Dorsolateral prefrontal cortex (tissue), 122 donors: ENCODE measurements at places on chromosomes 6 and 20.

- DNase-seq: peak; percentile 70
Measured at GRCh38 chr6:37624606-37625574, 72.8 kb downstream of the MDGA1 start.

- no peak for DNase-seq
Measured at GRCh38 chr6:111771094-111771432, 102.2 kb downstream of the FYN start.

DNA sequence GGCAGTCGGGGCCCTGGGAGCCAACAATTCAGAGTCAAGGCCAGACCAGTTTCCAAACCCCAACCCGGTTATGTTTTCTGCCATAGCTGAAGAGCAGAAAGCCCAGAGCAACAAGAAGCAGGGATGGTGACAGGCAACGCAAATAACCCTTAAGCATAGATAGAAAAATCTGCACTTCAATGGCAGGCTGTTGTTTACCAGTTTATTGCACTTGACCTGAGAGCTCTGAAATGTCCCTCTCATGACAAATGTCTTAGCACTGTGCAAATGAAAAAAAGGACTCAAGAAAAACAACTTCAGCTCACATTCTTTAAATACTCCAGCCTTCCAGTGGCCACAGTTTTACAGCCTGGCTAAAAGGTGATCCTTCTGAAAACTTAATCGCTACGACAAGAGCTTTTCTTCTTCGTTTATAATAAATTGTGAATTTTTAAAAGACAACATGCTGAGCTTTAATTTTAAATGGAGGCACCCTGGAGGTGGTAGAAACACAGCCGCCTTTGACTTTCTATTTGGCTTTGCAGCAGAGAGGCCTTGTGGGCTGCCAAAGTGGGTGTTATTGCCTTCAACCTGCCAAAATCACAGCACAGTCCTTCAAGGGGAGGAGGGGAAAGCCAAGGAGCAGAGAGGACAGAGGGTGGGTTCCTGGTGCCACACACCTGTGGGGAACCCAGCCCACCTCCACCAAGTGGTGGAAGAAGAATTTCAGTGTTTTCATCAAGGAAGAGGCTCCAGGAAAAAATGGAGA is 289.5 kb upstream of the CDYL start:
- no peak for DNase-seq

- DNase-seq: no peak
Measured at GRCh38 chr6:12645941-12646340, 70.6 kb upstream of the PHACTR1 start.

- DNase-seq: no peak
Measured at GRCh38 chr6:376827-377640, 14.5 kb upstream of the IRF4 start.

GRCh38 chr20:25187635-25188034 is 7.9 kb upstream of the ENTPD6 start:
- DNase-seq: no peak

DNA sequence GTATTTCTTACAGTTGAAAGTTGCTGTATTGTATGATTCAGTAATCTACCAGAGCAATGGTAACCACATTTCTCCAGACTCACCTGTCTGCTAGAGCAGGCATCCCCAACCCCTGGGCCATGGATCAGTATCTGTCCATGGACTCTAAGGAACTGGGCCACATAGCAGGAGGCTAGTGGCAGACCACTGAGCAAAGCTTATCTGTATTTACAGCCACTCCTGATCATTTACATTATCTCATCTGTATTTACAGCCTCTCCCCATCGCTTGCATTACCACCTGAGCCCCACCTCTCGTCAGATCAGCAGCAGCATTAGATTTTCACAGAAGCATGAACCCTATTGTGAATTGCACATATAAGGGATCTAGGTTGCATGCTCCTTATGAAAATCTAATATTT is 60.3 kb upstream of the MANEA start:
- DNase-seq: no peak

DNA sequence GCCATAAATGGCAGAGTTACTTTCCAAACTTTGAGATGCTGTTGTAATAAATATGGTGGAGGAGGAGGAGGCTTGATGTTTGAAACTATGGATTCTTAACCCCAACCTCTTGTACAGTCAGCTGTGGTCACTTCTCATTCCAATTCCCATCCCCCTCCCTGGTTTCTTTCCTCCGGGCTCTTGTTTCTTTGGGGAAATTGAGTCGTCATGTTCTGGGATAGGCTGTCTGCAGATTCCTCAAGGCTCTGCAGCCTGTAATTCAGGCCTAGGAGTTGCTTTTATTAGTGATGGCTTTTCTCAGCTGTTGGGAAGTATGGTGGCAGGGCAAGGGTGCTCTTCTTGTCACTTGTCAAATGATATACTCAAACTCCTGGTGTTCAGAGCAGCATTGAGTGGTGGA is 2.6 kb downstream of the PTK7 start:
- no peak for DNase-seq

GRCh38 chr20:49798718-49799117 is 13.9 kb upstream of the SLC9A8 start:
- DNase-seq: no peak

- DNase-seq: no peak
Measured at GRCh38 chr6:166167258-166167731, 356 bp downstream of the TBXT start.

GRCh38 chr6:156760377-156760776 is 16.8 kb upstream of the ARID1B start:
- DNase-seq: no peak

DNA sequence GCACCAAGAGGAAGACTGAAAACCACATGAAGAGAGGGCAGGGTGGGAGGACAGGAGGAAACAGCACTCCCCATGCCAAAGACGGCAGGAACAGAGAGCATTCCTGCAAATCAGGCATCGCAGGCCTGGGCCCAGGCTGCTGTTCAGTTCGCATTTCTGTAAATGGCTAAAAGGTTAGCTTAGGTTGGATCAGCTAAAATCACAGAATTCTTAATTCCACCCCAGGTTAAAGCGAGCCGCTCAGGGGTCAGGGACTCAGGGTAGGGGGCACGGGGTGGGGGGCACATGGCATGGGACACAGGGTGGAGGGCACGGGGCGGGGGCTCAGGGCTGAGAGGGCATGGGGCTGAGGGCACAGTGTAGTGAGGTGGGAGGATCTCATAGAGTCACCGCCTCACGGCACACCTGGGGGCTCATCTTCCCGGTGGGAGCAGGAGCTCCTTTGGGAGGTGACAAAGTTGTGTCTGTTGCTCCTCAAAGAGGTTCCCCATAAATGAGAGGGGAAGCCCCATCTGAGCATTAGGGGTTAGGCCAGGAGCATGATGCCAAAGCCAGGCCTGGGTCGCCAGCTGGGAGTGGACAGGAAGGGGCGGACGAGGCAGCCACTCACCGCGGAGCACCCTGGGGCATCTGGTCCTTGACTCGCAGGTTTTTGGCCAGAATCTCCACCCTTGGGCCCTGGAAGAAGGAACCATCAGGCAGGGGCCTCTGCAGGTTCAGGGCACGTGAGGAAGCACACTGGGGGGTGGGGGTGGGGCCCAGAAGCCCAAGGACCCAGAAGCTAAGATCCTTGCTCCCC is 200.7 kb downstream of the PREX1 start:
- DNase-seq: no peak

DNA sequence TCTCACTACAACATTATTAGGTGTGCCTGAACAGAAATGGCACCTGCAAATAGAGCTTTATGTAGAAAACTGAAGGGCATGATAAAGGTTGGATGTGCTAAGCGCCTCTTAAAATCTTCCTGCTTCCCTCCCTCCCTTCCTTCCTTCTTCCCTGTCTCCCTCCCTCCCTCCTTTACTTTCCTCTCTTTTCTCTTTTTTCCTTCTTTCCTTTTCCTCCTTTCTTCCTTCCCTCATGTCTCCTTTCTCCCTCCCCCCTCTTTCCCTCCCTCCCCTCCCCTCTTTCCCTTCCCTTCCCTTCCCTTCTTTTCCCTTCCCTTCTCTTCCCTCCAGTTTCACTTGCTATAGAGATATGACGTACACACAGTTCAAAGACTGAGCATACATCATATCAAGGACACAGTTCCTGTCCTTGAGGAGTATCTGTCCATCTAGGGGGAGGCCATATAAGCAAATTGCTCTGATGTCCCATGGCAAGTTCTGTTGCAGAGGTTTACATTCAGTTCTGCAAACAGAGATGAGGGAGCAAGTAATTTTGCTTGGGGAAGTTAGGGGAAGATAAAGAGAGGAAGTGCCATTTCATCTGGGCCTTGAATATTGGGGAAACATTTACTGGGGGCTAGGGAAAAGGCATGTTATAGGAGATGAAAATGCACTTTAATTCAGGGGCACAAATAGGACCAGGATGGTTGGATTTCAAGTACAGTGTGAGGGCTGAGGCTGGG is 79.0 kb upstream of the EEF1E1 start:
- no peak for DNase-seq

DNA sequence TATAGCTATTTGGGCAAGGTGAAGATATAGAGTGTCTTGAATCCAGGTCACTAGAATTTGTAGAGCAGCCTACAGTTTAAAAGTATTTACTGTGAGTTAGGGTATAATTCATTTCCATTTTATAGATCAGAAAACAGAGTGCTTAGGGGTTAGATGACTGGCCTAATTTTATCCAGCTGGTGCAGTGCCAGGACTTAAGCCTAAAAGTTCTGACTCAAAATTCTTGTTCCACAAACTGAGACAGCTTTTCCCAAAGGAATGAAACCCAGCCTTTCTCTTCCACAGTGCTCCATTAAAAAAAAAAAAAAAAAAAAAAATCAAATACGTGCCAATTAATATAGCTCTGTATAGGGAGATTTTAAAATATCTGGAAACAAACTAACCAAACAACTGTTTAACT is 441.0 kb upstream of the MARCKS start:
- DNase-seq: no peak

DNA sequence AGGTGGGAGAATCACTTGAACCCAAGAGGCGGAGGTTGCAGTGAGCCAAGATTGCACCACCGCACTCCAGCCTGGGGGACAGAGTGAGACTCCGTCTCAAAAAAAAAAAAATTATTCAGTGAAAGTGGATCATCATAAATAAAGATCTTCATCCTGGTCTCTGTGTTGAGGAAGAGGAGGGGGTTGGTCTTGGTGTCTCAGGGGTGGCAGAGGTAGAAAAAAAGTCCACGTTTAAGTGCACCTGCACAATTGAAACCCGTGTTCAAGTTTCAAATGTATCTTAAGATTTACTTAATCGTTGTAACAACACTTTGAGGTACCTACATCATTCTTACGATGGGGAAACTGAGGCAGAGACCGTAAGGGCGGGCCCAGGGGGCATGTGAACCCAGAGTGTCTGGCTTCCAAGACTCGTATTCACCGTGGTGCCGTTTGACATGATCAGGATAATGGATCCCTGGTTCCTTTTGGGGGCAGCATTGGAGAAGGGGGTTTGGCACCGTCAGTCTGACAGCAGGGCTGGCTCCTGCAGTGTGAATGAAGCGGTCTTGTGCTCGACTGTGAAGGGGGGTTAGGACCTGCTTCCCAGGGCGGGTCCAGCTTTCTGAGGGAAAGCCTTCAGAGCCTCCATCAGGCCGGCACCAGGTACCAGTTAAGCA is 32.9 kb upstream of the ID1 start:
- DNase-seq: no peak

DNA sequence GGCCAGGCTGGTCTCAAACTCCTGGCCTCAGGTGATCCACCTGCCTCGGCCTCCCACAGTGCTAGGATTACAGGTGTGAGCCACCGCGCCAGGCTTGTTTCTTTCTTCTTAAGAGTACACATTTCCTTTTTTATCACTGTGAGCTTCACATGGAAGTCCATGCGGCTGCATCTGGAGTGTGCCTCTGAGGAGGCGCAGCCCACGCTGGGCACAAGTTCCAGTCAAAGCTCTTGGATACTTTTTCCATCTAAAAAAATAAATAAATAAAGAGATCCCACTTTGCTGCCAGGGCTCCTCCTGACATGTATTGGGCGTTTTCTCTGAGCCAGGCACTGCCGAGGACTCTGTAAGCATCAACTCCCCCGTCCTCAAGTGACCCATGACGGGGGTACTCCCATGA is 123.0 kb downstream of the PREX1 start:
- DNase-seq: no peak

- DNase-seq: no peak
Measured at GRCh38 chr20:16601047-16601446, 27.8 kb upstream of the KIF16B start.

DNA sequence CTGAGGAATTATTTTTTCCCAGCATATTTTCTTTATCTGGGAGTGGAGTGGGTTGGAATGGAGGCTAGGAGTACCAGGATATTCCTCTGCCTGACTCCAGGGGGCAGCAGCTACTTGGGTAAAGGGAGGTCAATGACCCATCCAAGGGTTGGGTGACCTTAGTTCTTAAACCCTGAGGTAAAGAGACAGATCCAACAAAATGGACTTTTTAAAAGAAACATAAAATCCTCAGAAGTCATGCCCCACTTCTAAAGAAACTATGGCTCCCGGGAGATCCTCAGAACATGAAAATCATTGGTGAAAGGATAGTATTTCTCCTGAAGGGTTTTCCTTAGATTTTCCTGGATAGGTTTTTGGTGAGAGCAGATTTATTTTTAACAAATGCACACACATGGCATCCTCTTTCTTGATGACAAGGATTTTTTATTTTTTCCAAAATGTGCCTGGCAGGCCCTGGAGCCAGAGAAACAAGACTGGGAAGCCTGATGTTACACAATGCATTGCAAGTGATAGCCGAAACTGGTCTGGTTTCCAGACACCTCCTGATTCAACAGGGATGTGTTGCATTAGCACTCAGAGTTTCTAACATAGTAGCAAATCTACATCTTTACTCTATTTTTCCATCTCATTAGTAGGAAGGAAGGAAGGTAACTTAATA is 240.9 kb upstream of the BTBD3 start:
- no peak for DNase-seq

- DNase-seq: no peak
Measured at GRCh38 chr6:89597988-89598387, 40.6 kb downstream of the LYRM2 start.

DNA sequence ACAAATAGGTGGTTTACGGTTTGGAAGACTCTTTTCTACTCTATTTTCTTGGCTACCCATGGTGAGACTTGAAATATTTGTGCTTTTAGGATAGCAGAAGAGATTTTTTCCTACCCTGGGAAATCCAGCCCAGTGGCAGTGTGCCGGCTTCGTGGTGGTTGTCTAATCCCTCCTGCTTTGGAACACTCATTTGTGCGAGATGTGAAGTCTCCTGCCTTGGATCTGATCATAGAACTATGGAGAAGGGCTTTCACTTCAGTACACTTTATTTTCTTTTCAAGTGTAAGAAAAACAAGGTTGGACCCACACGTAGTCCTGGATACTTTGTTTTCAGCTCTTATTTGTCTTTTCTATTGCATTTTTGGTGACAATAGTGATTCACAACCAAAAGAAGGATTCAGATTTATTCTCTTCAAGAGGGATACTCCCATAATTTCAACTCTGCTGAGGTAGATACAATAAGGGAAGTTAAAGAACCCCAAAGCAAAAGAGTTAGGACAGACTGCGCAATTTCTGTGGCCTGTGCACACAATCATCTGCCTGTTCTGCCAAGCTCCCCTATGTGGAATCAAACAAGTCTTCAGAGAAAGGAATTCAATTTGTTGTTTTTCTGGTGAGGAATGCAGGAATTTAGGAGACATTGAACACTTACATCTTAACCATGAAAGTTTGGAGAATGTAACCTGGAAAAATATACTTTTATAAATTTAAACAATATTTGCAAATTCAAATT is 413.2 kb downstream of the GJA1 start:
- DNase-seq: peak; percentile 44
